Stimulated activated CD8-positive, alpha-beta memory T cell treated with anti-CD3 and anti-CD28 coated beads, Interleukin-12 subunit alpha, Interleukin-12 subunit beta, amount 100 ng/mL, for 1 hour (primary cell): ENCODE measurements at places on chromosomes 13 and 19.

GRCh38 chr13:104098421-104098820 lies 1032.2 kb upstream of the SLC10A2 start:
- DNase-seq = no peak

- DNase-seq = no peak
Measured at GRCh38 chr19:45870798-45871197, 6.7 kb downstream of the FOXA3 start.

DNA sequence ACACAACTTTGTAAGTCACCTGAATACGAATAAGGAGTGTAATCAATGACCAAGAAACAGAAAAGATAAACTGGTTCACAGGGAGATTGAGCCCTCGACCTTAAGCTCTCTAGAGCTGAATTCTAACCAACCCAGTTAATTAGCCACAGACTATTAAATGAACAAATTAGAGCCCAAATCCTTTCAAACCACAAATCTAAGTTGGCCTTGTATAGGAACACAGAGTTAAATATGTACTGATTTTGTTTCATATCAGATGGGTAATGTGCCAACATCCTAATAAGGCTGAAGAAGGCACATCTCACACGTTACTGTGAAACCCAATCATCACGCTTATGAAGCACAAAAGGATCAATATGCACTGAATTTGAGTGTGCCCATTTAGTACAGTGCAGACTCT lies 156.1 kb downstream of the LHFPL6 start:
- DNase-seq = no peak

- no peak for DNase-seq
Measured at GRCh38 chr13:23320926-23321534, 112.5 kb downstream of the SACS start.

DNA sequence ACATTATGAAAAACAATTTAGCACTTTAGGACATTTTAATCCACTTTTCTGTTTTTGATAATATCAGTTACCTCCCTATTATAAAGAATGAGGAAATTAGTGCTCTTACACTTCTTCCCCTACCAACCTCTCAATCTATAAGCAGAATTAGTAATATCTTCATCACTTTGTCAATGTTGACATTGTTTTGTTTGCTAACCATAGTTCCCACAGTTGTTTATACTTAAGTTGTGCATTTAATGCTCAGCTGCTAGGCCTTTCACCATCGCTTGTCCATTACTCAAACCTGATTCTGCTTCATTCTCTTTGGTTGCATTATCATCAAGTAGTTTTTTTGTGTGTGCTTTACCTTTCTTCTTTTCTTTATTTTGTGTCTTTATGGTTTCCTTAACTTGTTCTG lies 132.1 kb downstream of the CDK8 start:
- DNase-seq = no peak

GRCh38 chr19:51365965-51366388 lies at the start of gene ETFB:
Gene ETFB (minus strand): TSS chr19:51366388. CDS start chr19:51366326, 62 bp downstream.
- no peak for DNase-seq

- no peak for DNase-seq
Measured at GRCh38 chr13:20064128-20064527, 96.7 kb downstream of the GJA3 start.

GRCh38 chr19:52722062-52723003 lies 12.5 kb downstream of the ZNF611 start:
- DNase-seq = no peak

DNA sequence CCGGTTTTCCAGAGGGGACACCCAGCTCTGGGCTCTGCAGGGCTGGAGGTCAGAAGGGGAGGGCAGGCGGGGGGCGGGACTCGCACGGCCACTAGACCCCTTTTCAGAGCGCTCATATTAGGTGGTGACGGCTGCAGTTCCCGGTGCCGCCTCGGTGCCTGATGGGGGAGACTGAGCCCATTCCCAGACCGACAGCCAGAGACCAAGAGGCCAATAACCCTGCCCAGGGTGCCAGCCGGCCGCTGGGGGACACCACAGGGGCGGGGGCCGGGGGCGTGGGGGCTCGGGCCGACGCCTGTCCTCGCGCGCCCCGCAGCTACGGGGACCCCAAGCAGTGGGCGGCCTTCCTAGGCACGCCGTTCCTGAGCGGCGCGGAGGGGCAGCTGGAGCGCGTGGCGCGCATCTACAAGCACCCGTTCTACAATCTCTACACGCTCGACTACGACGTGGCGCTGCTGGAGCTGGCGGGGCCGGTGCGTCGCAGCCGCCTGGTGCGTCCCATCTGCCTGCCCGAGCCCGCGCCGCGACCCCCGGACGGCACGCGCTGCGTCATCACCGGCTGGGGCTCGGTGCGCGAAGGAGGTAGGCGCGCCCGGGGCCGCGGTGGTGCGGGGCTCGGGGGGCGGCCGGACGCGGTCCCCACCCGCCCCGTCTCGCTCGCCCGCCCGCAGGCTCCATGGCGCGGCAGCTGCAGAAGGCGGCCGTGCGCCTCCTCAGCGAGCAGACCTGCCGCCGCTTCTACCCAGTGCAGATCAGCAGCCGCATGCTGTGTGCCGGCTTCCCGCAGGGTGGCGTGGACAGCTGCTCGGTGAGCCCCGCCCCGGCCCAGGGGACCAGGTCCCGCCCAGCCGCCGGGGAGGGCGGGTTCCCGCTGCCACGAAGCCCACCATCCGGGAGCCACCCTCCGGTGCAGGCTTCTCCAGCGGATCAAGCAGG lies 2.4 kb downstream of the TIMM13 start:
- no peak for DNase-seq

- DNase-seq = no peak
Measured at GRCh38 chr13:35411059-35411744, 65.3 kb downstream of the MAB21L1 start.

DNA sequence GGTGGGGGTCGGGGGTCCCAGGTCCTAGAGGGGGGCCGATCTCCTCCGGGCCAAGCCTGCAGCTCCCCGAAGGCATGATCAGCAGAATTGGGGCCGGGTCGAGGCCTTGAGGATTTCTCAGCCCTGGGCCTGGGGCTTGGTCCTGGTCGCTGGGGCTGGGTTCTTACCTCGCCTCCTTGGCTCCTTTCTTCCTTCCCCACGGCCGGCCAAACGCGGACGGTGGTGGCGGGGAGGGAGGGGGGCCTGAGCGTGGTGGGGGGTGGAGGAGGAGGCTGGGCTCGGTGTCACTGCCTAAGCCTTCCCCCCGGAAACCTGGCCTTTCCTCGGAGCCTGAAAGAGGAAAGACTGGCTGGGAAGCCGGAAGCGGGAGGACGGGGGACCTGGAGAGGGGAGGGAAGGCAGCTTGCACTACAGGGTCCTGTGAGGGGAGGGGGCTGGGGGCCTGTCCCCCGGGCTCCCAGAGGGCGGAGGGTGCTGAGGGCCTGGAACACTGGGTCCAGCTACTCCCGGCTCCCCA lies at the start of gene ZNF579:
ZNF579 (minus strand) TSS at position 221 of the 517 bp plus-strand sequence. CDS start 1,209 bp downstream, outside the sequence.
- DNase-seq = peak; percentile 56

GRCh38 chr13:92836171-92836570 lies 390.4 kb upstream of the GPC6 start:
- no peak for DNase-seq

DNA sequence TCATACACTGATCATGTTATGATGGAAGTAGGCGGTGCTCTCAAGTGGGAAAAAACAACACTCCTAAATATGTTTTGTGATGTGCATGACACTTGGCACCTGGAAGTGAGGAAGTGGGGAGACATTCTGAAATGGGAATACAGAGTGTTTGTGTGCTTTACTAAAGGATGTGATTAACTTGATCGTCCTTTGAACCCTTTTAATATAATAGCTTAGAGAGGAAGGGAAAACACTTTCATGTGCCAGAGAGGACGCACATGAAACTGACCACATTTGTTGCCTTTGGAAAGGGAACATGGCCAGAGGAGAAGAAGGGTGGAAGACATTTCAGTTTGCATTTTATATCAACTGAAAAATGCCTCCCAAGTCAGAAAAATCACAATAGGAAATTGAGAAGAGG lies 31.4 kb downstream of the SMAD9 start:
- no peak for DNase-seq

DNA sequence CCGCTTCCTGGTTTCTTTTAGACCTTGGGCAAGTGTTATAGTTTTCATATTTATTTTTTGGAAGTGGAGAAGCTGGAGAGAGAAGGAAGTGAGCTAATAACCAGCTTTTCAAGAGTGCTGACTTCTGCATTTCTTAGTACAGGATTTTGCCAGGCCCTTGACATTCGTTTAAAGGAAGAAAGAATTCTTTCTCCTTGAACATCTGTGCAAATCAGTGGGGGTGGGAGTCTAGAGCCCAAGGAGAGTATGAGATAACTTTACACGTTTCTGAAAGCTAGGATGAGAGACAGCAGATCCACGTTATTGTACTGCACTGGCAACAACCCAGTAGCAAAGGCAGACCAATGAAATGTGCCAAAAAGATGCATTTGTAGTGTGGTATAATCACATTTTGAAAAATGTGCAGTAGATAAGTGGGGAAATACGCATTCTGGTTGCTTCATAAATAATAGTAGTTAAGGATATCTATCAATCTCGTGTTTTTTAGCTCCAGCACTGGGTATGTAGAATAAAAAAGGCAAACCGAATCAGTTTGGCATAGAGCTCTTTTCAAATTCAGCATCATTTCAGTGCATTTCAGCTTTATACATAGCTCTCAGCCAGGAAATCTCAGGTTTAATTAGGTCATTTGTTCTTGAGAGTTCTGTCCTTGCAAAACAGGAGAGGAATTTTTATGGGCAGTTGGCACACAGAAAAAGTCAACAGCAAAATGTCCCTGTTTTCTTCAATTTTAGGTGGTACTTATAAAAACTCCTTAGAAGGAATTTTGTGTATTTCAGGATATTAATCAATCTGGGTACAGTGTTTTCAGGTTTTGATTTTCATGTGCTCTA lies 4.3 kb downstream of the RNF113B start:
- DNase-seq = no peak

- DNase-seq = no peak
Measured at GRCh38 chr19:55297267-55297666, 13.5 kb downstream of the BRSK1 start.

- DNase-seq = no peak
Measured at GRCh38 chr19:19409631-19410030, 4.2 kb downstream of the GATAD2A start.

- DNase-seq = no peak
Measured at GRCh38 chr13:70523622-70524021, 415.4 kb upstream of the KLHL1 start.

- DNase-seq = no peak
Measured at GRCh38 chr19:58407658-58408151, 744 bp upstream of the ZNF584 start.

- DNase-seq = no peak
Measured at GRCh38 chr13:86813198-86813597, 858.0 kb upstream of the SLITRK5 start.

GRCh38 chr19:15758379-15758778 lies 20.6 kb downstream of the OR10H3 start:
- no peak for DNase-seq

- DNase-seq = no peak
Measured at GRCh38 chr19:16160943-16161560, 12.3 kb downstream of the CIB3 start.

- no peak for DNase-seq
Measured at GRCh38 chr13:32045982-32046785, 14.6 kb downstream of the FRY start.

DNA sequence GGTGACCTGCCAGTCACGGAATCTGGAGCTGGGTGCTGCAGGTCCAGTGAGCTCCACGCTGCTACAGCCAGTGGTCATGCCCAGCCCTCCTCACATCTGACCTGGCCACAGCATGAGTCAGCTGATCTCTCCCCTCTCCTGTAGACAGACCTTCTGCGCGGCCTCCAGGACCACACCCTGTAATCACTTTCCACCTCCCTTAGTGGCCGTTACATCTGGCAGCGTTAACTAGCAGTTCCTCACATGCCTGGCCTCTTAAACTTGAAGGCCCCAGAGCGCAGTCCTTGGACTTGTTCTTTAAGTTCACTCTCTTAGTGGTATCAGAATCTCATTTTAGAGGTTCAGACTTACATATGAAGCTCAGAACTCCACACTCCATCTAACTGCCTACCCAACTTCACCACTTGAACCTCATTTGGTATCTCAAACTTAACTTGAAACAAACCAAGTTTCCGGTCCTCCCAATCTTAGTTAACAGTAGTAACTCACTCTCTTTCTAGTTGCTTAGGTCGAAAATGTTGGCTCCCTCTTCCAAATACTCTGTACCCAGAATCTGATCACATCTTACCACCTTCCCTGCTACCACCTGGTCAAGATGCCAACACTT lies 22.7 kb downstream of the MIPEP start:
- DNase-seq = no peak

- no peak for DNase-seq
Measured at GRCh38 chr19:6754136-6754535, 13.1 kb downstream of the SH2D3A start.

DNA sequence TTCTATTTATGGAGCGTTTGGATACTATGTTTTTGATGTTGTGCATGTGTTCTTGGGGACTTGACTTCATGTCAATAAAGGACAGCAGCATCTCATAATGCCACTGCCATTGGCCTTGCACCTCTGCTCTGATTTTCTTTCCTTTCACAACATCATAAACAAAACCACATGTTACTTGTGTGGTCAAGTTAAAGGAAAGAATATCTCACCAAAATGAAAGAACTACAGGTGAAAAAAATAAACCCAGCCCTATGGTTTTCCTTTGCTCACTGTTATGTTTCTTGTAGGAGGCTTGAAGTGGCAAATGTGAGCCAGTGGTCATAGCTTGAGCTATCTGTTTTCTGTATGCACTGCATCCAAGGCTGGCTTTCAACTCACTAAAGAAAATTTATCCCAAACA lies 240.4 kb downstream of the KCNRG start:
- DNase-seq = no peak

GRCh38 chr13:108700422-108701170 lies 71.2 kb downstream of the MYO16 start:
- no peak for DNase-seq

- no peak for DNase-seq
Measured at GRCh38 chr13:46624821-46625220, 71.9 kb downstream of the LRCH1 start.

GRCh38 chr19:44747739-44748425 lies 626 bp upstream of the BCL3 start:
- no peak for DNase-seq

DNA sequence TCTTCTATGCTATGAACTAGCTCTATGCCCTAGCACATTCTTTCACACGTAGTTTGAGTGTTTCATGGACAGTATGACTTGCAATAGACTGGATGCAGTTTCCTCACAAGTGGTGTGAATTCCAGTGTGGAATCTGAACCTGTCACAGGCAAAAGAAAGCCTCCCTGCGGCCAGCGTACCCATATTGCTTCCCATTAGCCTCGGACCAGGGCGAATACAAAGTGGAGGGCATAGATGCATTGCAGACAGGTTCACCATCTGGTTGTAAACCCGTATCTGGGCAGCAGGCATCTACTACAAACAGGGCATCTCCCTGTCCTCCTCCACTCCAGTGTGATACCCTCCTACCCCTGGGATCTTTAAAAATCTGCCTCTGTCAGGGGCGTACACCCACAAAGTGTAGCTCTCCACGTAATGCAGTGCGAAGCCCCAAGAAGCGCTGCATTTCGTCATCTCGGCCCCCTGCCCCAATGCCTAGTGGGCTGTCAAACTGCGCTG lies 1.4 kb upstream of the CIC start:
- no peak for DNase-seq

- no peak for DNase-seq
Measured at GRCh38 chr19:46904114-46905060, 43.6 kb downstream of the ARHGAP35 start.

GRCh38 chr13:38763446-38764381 lies 76.8 kb downstream of the FREM2 start:
- DNase-seq = no peak

GRCh38 chr13:112843392-112844111 lies 125.5 kb upstream of the MCF2L start:
- no peak for DNase-seq
